Dermis microvascular lymphatic vessel endothelial cell (primary cell): ENCODE measurements at places on chromosomes 6 and 20.
A peak's percentile ranks its signal among the peaks of the same experiment; 100 is the strongest.

GRCh38 chr6:116099036-116099435 lies 1.6 kb upstream of the NT5DC1 start:
- no peak for DNase-seq

DNA sequence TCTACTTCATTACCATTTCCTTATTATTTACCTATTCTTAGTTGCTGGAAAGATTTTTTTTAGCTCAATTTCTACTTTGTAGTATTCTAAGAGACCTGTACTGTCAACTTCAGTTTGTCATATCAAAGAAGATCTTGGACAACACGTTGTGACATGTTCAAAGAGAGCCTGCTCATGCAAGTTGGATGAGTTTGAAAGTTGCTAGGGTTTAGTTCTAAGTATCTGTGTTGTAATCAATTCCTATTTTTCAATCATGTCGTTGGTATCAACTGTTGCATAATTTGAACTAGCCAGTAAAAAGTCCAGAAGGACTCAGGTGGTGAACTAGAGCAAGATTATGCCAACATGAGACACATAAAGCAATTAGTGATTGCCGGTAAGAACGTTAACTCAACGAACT lies 30.2 kb downstream of the PKIB start:
- DNase-seq, result no peak

- DNase-seq, result no peak
Measured at GRCh38 chr6:18680842-18681241, 293.7 kb downstream of the RNF144B start.

- no peak for DNase-seq
Measured at GRCh38 chr6:169363590-169363989, 109.9 kb upstream of the THBS2 start.

- peak; percentile 86 for DNase-seq
Measured at GRCh38 chr6:31399589-31400466, 3.6 kb upstream of the MICA start.

- DNase-seq, result no peak
Measured at GRCh38 chr20:58695895-58696375, 3.3 kb downstream of the NPEPL1 start.

GRCh38 chr6:166786704-166787293 lies 159.7 kb upstream of the RPS6KA2 start:
- DNase-seq, result peak; percentile 73

DNA sequence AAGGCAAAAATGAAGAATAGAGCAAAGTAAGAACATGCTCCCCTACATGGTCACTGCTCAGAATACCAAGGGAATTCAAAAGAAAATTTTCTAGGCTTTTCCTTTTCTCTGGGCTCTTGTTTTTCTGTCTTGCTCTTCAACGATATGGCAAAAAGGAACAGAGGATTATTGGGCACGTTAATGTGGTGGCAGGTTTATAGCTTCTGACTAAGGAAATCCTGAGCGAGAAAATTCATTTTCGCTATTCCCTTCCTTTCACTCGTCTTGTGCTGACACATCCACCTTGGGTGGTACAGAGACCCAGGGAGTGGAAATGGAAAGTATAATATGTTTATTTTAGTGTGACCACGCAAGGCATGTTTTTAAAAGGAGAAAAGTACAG lies 132.8 kb downstream of the TRIM27 start:
- no peak for DNase-seq

GRCh38 chr20:63705232-63706026 lies 2.3 kb downstream of the ARFRP1 start:
- DNase-seq, result no peak

DNA sequence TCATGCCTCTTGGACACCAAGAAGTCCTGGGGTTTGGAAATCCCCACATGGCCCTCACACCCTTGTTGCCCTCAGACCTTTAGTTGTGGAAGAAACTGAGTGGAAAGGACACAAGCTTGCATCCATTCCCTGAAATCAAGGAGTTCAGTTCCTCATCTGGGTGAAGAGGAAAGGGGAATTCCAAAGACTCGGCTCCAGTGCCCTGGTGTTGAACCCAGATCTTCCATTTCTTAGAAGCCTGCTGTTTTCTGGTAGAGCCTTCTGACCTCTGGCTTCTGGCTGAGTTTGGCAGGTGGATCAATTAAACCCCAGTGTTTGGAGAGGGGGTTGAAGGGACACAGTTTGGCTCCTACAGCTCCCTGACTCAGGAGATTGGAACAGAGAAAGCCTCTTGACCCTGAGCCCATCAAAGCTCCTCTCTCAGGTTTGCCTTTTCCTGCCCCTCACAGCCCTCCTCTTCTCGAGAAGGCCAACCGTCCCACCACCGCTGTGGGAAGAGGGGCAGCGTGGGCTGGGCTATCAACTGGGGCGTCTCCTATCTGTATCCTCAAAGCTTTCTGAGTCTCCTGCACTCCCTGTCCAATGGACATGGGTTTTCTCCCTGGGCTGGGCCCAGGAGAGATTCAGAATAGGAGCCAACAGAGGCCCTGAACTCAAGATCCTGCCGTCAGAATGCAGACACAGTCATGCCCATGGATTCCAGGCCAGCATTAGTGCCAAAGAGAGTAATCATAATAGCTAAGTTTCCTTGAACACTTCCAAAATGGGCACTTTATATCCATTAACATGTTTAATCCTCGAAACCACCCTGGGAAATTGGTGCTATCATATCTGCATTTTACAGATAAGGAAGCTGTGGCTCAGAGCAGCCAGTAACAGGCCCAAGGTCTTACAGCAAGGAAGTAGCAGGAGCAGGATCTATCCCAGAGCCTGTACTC lies 146.2 kb downstream of the VEGFA start:
- DNase-seq, result no peak

GRCh38 chr6:7580537-7580926 lies 9.5 kb upstream of the SNRNP48 start:
- DNase-seq, result no peak

- DNase-seq, result no peak
Measured at GRCh38 chr20:61394088-61394799, 142.2 kb downstream of the CDH4 start.

DNA sequence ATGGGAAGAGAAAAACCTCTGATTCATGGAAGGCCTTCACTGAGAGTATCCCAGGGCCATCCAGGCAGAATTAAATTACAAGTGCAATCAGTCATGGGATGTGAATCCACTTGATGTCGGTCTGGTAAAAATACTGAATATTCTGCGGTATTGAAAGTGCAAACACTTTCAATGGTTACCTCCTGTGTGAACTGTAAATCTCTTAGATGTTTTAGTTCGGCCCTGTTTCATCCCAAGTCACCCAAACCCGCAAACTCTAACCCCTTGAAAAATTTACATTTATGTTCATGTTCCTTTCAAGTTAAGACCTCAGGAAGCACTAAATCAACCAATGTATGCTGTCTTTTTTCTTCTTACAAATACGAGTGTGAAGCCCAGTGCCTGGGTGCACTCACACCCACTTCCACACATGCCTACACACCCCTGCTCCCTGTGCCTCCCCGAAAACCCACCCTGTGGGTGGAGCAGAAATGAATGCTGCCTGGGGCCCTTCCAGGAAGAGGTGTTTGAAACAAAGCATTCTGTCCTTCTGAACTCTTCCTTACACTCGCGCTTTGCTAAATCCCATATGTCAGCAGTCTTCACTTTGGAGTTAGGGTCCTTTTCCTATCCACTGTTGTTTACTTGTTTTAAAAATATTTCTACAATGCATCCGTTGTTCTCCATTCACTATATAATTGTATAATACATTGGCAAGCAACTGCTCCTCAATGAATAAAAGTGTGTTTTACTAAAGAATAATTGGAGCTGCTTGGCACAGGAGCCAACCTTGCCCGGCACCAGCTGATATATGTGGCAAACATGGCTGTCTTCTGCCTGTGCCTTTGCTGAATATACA lies 62.7 kb downstream of the FYN start:
- no peak for DNase-seq

DNA sequence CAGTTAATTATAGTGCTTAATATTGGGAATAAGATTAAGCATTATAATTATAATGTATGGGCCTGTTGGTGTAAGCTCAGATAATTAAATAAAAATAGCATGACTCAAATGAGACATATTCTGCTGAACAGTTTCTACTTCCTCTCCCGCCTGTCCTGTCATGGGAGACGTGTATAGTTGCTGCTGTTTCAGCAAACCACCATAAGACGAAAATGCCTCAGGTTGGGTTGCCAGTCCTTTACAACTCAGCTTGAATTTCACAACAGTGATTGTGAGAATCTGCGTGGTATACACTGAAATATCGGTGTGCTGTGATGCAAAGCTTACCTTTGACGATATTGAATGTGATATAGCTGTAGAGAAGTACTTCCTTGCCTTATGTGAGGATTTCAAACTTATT lies 99.5 kb downstream of the POPDC3 start:
- DNase-seq, result no peak

DNA sequence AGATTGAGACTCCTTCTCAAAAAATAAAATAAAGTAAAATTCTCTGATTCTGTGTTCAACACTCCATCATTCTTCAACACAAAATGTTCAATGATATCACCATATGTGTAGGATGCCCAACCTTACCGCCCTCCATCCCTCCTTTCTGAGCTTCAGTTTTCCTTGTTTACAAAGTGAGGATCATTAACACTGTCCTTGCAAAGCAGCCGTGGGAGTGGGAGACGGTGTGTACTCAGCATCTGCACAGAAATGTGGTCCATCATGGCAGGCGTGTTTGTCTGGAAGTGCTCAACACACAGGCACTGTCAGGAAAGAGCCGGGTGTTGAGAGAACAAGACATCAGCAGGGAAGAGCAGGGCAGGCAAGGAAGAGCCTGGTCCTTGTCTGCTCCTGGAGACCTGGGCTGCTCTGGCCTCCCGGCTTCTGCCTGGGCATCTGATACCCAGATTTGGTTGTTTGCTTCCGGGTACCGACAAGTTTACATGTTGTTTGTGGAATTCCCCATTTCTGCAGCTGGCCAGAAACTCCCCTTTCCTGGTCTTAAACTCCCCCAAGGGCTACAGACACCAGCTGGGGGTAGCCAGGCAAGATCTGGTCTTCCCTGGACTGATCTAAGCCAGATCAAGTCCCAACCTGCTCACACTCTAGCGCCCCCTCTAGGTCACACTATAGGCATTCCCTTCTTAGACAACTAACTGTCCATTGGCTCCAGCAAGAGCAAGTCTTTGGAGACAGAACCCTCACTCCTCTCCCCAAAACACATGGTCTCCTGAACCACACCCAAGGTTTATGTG lies 26.7 kb upstream of the TTPAL start:
- peak; percentile 22 for DNase-seq

GRCh38 chr6:139846538-139847456 lies 472.3 kb upstream of the CITED2 start:
- DNase-seq, result no peak

GRCh38 chr6:125924169-125924568 lies 32.4 kb upstream of the HINT3 start:
- DNase-seq, result no peak

- DNase-seq, result no peak
Measured at GRCh38 chr6:24927985-24928745, 7.6 kb downstream of the RIPOR2 start.

GRCh38 chr6:35298625-35299140 lies 1.1 kb downstream of the DEF6 start:
- no peak for DNase-seq

- DNase-seq, result no peak
Measured at GRCh38 chr20:4867051-4867450, 134.3 kb downstream of the SLC23A2 start.

DNA sequence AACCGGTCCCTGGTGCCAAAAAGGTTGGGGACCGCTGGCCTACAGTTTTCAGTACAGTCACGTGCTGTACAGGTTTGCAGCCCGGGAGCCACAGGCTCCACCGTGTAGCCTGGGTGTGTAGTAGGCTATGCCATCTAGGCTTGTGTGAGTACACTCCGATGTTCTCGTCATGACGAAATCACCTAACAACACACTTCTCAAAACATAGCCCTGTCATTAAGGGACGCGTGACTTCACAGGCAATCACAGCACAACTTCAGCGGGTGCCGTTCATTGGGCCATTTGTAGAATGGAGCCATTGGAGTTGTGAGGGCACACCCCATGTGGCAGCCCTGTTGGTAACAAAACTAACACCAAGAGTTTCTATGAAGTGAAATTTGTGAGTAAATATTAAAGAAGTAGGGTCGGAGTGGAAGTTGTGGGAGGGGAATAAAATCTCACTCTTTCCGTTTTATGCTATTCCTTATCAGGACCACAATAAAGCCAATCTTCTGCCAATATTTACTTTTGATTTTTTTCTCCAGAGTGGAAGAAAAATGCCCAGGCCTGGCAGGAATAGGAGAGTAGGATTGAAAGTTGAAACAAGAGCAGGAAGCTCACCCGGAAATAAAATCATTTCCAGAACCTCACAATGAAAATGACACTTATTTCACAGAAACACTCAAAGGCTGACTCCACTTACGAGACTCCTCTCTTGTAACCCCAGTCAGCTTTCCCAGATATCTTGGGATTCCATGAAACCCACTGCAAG lies 63.7 kb upstream of the PTPN1 start:
- peak; percentile 23 for DNase-seq
